ENCODE measurements at places on chromosomes 7 and 10. TPM values are rescaled to one million over a fixed set of nuclear protein-coding genes. Genes with fewer than 3 reads are reported as not detected.

Gene HMX2
- total RNA-seq: not detected

Gene PBLD
- 1.5 TPM for total RNA-seq

Gene SPDYE8
- not detected for total RNA-seq

Gene PRKG1
- 0.28 TPM for total RNA-seq

Gene CCZ1B
- 23.6 TPM for total RNA-seq

Gene CHST15
- total RNA-seq: 15.0 TPM

Gene LBX1
- not detected for total RNA-seq
